ENCODE measurements at places on chromosomes 1 and 21.

DNA sequence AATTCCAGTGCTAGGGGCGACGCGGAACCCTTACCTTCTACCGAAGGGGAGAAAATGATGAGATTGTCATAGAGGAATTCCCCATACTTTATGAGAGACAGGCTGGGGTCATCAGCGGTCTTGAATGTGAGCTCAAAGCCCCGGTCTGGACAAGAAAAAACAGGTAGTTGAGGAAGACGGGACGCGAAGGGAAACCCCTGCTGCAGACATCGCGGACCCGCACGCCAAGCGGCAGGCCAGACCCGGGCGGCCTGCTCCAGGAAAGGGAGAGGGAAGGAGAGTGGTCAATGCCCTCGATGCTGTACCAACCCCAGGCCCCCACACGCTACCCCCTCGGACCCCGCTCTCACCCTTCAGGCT lies 342 bp downstream of the DDOST start:
- DNase-seq = no peak

DNA sequence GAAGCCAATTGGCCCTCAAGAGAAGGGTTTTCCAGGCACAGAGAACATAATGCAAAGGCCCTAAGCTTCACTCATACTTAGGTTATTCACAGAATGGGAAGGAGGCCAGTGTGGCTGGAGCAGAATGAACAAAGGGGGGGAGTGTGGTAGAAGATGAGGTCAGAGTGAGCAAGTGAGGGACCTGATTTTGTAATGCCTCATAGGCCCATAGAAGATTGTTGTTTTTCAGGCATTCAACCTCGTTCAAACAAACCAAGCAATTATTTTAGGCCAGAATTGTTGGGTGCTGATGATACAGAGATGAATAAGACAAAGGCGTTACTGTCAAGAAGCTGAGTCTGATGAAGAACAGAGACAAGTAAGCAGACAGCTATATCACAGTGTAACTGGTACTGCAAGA lies 54.5 kb upstream of the RAP1A start:
- DNase-seq = no peak

GRCh38 chr1:18922319-18922726 lies 20.0 kb upstream of the ALDH4A1 start:
- no peak for DNase-seq

GRCh38 chr1:218938259-218938658 lies 235.4 kb upstream of the LYPLAL1 start:
- no peak for DNase-seq

DNA sequence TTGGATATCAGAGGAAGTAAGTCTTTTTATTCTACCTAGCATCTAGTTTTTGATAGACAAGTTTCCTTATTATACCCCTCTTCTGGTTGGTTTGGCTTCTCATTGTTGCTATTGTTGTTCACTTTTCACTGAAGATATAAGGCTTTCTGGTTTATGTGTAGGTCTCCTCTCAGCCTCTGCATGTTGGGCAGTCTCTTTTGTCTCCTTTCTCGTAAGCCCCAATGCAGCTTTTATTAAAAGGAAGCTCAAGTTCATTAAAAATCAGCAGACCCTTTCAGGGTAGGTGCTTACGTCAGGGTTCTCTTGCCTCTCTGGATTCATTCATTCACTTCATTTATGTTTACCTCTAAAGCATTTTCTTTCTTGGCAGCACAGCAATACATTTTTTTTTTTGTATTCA lies 4.8 kb upstream of the DHX9 start:
- DNase-seq = no peak
